M059J (cell line): ENCODE measurements at places on chromosomes 3 and 15. TPM values are rescaled to one million over a fixed set of nuclear protein-coding genes. Genes with fewer than 3 reads are reported as not detected.

SKOR1 gene
- total RNA-seq, result 0.12 and 0.17 TPM in 2 replicates

NEK10 gene
- total RNA-seq, result 0.71 and 1.4 TPM in 2 replicates

ACSBG1 gene
- total RNA-seq, result not detected in 2 replicates

DNA sequence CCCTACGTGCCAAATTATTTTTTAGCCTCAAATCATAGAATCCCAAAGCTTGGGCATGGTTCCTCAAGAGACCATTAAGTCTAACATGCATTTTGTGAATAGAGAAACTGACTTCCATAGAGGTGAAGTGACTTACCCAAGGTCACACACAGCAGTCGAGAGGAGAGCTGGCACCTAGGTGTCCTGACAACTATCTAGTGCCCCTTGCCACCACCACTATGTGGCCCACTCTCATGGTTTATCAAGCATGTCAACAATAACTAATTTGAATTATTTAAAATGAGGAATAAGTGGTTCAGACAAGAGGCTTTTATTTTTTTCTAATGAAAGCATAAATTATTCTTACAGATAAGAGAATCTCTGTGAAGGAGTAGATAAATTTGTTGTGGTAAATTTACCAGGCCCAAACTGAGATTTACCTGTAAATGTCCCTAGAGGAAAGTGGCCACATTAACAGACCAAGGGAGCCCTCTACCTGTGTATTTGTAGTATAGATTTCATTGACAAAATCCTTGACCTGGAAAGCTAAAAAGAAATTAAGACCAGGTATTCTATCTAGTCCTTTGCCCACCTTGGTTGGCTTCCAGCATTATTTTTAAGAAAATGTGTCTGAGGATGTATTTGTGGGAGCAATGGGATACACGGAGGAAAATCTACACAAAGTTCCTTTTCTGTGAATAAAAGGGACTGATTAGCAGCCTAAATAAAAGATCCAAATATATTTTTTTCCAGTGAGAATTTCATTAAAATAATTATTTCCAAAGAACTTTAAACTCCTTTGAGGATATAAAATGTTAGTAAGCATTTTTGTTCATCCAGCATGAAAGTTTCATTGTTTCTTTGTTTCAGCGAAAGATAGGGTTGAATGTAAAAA, 49.1 kb downstream of the IQCH start:
- DNase-seq, result peak; percentile 60

DNA sequence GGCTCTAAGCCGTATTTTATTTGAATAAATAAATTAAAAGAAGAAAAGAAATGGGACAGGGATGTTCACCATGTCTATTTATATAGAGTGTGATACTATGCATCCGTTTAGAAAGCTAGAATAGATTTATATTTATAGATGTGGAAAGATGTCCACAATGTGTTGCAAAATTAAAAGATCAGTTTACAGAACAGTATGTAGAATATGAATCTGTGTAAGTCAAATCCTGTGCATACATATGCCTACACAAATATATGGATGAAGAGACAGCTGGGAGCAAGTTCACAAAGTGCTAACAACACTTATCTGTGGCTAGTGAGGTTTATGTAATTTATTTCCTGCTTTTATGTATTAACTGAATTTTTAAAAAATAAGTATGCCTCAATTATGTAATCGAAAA, 25.4 kb upstream of the SLMAP start:
- DNase-seq, result no peak

- DNase-seq, result no peak
These were observed 40.6 kb upstream of the TMEM108 start for GRCh38 chr3:132997404-132998185.

GRCh38 chr15:84099181-84099580, 136.4 kb upstream of the GOLGA6L4 start:
- no peak for DNase-seq

DNA sequence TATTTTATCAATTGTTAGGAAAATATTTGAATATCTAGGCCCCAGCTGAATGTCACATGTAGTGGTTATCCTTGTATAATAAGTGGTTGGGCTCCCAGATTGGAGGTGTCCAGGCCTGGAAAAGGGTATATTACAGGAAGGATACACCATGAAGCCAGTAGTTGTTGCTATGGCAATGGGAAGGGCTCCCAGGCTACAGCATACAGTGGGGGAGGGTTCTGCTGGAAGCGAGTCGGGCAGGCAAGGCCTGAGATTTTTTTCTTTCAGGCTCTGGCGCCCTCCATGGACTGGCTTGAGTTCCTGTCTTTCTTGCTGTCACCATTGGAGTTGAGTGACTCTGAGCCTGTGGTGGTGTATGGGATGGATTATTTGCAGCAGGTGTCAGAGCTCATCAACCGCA, 8.9 kb downstream of the ECE2 start:
- DNase-seq, result peak; percentile 84
